Activated naive CD8-positive, alpha-beta T cell treated with anti-CD3 and anti-CD28 coated beads, Interleukin-2, amount 50 U/mL, for 16 hours (primary cell): ENCODE measurements at places on chromosomes 5 and 9.
A peak's percentile ranks its signal among the peaks of the same experiment; 100 is the strongest.

- no peak for DNase-seq
Measured at GRCh38 chr9:132135456-132135855, 26.4 kb upstream of the NTNG2 start.

DNA sequence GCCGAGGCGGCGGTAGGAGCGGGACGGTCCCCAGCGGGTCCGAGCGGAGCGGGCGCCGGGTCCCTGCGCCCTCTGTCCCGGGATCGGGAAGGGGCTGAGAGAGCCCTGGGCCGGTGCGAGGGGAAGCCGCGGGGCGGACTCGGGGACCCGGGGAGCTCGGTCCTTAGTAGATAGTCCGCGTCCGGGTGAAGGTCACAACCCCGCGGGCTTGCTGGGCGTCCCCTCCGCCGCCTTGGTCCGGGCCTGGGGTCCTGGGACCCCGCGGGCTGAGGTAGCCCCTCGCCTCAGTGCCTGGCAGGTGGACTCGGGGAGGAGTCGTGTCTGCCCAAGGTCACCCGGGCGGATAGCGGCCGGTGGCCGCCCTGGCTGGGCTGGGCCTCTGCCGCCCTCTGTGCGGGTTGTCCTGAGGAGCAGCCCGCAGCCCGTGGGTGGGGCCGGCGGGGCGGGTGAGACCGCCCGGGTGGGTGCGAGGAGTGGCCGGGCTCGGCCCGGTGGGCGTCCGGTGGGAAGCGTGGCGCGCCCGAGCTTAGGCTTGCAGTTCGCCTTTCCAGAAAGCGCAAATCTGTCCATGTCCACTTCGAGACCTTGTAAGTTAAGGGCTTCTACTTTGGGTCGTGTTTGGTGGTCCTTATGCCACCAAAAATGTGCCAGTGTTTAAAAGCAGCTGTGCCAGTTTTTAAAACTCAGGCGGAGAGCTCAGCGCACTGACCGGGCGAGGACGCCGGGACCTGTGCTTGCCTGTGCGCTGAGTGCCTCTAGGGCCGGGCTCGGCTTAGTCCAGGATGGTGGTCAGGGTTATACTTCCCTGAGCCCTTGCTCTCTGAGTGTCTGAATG is 554 bp downstream of the SDHA start:
- DNase-seq, result no peak

- DNase-seq, result no peak
Measured at GRCh38 chr5:36689225-36689624, 82.8 kb downstream of the SLC1A3 start.

- no peak for DNase-seq
Measured at GRCh38 chr5:38258042-38258318, 379 bp upstream of the EGFLAM start.

DNA sequence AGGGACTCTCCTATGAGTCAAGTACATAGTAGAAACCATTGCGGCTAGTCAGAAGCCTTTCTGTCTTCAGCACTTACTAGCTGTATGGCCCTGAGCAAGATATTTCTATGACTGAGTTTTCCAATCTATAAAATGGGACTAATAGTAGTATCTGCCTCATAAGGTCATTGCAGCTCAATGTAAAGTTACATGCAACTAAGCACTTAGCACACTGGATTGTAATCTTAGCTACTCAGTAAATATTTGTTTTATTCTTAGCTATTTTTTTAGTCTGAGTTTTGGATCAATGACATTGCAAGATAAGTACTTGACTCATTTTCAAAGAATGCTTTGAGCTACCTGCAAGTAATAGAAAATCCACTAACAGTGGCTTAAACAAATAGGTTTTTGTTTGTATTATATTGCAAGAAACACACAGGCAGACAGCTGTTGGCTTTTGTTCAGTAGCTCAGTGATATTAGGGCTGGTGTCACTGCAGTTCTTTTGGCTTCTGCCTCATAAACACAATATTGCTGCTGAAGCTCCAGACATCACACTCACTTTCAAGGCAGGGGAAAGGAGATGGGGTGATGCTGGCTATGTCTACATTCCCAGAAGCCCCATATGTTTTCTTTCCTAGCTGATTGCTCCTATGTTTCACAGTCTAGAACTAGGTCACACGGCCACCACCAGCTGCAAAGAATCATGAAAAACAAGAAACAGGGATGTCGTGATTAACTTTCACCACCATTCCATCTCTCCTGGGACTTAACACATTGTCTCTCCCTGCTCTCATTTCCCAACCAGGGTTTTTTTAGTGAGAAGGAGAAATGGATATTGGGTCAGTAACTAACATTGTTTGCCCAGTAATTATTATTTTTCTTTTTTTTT is 26.9 kb upstream of the FAT2 start:
- DNase-seq, result no peak

GRCh38 chr9:114516913-114517312 is 11.6 kb upstream of the WHRN start:
- DNase-seq, result no peak

DNA sequence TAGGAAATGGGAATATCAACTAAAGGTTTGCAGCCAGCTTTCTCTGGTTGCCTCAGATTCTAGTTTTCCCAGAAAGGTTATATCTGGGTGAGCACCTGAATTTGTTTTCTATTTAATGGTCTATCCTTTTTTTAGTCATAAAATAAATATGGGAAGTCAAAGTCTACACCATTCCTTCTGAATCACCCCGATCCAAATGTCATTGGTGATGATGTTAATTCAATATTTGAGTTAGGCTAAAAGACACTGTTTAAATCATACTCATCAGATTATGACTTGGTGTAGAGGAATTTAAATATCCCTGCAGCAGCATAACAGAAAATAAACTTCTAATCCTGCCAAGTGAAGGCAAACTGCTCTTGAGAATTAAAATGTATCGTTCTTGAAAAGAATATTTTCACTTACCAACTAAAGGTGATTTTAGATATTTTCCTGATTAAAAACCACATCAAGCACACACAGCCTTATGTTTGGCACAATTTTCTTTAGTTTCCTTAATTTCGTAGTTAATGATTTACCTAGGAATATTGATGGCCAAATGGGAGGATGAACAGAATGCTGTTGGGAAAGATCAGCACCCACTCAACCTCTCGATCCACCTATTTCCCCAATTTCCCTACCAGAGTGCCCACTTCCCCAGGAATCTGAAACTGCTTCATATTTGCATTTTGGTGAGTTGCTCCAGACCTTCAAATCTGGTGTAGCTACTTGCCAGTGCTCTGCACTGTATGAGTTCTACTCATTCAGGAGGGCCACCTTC is 103.1 kb upstream of the TSLP start:
- no peak for DNase-seq

- no peak for DNase-seq
Measured at GRCh38 chr9:1732670-1733069, 282.5 kb upstream of the SMARCA2 start.

GRCh38 chr5:1429066-1429465 is 16.2 kb downstream of the SLC6A3 start:
- no peak for DNase-seq

DNA sequence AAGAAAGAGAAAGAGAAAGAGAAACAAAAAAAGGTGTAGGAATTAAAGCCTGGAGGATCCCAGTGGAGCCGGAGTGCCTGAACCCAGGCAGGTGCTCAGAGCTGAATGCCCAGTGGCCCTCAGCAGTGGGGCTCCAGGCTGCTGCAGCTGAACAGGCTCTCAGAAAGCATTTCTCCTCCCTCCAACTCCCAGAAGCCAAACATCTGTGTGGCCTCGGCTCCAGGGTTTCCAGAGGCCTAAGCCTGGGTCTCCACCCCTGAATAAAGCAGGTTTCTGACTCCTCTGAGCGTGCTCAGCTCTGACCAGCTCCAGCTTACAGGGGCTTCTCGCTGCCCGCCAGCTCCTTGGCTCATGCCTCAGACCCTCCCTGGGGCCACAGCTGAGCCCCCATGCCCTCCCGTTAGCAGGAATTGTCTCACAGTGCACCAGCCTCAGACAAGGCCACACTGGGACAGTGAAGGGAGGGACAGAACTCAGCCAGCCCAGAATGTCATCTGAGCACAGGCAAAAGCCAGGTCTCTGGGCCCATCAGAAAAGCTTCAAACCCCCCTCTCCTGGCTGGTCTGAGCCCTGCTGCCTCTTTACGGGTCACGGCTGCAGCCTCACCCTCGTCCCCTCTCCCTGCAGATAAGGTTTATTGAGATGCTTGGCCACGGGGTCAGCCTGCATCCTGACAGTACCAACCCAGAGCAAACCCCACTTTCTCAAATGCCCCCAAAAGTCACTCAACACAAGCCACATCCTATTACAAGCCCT is 114.4 kb upstream of the PPP1R26 start:
- DNase-seq, result no peak

DNA sequence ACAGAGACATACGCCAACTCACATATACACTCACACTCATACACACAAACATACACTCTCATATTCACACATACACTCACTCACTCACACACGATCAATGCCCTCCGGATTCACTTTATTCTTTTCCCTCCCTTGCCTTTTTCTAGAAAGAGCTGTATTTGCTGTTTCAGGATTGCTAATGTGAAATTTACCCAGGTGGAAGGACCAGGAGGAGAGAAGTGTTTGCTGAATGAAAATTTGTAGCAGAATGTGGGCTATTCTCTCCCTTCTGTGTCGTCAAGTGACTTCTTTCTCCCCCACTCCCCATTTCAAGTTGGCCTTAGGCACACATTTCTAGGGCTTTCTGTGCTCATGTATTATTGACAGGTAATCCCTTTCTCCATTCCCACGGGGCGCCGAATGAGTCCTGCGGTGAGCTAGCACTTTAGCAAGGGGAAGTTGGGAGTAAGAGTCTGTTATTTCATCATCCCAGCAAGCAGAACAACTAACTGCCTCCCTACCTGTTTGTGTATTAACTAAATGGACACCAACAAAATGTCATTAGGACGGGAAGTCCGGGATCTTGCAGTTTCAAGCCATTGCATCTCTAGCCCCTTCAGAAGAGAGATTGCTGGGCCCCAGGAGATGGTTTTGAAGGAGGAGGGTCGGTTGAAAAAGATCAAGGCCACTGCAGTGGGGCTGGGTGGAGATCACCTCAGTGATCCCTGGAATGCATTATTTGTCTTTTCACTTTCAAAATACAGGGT is 97.1 kb upstream of the TAF11L2 start:
- DNase-seq, result no peak

DNA sequence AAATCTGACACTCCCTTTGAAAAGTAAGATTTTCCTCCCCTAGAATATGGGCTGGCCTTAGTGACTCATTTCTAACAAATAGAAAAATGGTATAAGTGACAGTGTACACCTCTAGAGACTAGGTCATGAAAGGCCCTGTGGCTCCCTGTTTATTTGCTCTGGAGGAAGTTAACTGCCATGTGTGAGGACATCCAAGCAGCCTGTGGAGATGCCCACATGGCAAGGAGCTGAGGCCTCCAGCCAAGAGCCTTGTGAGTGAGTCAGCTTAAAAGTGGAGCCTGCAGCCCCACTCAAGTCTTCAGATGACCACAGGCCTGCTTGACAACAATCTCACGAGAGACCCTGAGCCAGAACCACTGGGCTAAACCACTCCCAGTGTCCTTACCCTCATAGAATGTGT is 128.1 kb upstream of the LHFPL2 start:
- no peak for DNase-seq

DNA sequence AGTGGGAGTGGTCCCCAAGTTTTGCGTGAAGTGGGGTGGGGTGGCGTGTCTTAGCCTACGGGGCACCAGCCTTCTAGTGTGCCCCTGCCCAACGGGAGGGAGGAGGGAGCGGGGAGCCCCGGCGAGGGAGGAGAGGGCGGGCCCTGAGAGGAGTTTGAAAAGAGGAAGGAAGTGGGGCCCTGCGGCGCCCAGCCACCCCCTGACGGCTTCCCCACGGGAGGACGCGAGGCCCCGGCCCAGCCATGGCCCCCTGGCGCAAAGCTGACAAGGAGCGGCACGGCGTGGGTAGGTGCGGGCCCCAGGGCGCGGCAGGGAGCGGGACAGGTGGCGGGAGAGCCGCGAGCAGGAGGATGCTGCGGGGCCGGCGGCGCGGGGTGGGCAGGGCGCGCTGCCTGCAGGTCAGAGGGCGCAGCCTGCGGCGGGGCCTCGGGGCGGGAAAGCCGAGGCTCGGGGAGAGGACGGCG is at the start of gene DOCK2:
DOCK2 (plus strand) TSS at position 191 of the 464 bp plus-strand sequence; CDS start at position 243, 52 bp downstream.
- peak; percentile 37 for DNase-seq

DNA sequence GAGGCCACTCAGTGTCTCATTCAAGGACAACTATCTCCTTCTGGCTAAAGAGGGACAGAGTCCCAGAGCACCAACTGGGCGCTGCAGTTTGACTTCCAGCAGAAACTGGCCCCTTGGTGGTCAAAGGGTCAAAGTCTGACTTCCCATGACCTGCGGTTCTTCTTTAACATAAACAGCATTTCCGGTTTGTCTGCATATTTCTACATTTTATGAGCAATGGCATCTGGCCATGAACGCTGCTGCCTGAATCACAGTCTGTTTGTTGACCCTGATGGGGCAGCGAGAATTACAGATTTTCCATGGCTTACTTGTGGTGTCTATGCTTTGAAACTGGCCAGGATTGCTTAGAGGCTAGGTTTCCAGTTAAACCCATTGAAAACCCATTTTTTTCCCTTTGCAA is 1.3 kb downstream of the TNFSF15 start:
- DNase-seq, result no peak

DNA sequence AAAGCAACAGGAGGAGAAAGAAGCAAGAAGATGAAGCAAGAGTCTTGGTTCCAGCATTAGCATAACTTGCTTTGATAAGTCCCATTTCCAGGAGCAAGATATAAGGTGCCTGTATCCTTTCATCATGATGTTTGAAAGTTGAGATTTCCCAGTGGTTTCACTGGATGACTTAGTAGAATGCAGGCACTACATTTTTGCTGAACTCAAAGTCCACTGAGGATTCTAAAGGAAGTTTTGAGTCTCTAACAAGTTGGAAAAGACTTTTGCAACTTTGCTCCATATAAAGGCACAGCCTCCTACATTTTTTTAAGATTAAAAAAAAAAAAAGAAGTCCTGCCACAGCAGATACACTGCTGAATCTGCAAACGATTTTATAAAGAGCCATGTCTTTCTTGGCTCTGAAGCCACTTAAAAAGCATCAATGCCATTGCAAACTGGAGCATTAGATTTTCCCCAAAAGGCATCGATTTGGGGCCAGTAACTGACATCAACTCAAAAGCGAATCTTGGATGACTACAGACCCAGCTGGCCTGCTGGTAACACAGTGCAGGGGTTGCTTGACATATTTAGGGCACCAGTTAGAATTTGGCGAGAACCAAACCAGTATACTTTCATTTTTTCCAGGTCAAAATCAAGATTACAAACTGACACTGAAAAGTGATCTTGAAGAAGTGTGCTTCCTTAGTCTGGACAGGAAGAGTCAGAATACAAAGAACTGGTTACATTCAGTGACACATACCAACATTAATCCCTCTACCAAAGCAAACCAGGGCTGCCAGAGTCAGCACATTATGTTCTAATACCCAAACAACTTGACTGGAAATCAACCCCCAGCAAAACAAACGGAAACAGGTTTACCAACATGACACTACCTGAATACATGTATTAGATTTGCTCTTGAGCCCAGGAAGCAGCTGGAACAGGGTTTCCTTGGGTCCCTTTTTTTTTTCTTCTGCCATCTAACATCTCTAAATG is 39.1 kb upstream of the KCNV2 start:
- DNase-seq, result no peak

DNA sequence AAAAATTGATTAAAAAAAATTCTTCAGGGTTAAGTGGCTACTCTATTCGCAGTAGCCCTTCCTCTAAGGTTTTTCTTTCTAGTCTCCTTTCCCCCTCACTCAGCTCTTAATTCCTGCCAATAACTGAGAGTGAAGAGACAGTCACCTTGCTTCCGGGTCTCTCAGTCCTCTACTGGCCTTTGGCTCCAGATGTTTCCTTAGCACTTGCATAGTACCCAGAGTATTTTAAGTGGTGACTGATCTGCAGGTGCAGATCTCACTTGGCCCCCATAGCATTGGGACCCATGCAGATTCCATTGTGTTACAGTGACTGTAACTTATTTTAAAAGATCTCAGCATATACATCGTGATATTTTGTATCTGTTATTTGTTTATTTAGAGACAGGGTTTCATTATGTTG is 66.2 kb downstream of the GCNT1 start:
- no peak for DNase-seq
